Activated CD8-positive, alpha-beta memory T cell treated with anti-CD3 and anti-CD28 coated beads, Interleukin-2, amount 10 ng/mL, durations not matched to agents 7 days and 5 days (primary cell): ENCODE measurements at places on chromosomes 5 and 9. TPM values are rescaled to one million over a fixed set of nuclear protein-coding genes. Genes with fewer than 3 reads are reported as not detected.

TIFAB gene
- total RNA-seq, result not detected

TXNDC8 gene
- not detected for total RNA-seq

PDLIM4 gene
- 2.3 TPM for total RNA-seq

GRCh38 chr9:120608421-120608820 is 28.5 kb upstream of the CDK5RAP2 start:
- no peak for DNase-seq

DNA sequence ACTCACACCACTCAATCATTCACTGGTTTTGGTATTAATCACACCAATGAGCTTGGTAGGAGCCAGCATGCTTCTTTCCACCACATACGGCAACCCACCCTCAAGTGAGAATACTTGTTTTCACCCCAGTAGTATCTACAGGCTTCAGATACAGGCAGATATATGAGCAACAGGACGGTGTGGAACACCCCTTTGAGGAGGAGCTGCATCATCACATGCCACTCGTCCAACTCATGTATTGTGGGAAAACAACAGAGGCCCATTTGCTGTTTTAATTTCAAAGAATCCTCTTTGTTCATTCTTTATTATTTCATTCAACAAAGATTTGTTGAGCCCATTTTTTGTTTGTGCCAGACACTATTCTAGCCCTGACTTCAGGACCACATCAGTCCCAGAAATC is 46.0 kb downstream of the RORB start:
- no peak for DNase-seq

DNA sequence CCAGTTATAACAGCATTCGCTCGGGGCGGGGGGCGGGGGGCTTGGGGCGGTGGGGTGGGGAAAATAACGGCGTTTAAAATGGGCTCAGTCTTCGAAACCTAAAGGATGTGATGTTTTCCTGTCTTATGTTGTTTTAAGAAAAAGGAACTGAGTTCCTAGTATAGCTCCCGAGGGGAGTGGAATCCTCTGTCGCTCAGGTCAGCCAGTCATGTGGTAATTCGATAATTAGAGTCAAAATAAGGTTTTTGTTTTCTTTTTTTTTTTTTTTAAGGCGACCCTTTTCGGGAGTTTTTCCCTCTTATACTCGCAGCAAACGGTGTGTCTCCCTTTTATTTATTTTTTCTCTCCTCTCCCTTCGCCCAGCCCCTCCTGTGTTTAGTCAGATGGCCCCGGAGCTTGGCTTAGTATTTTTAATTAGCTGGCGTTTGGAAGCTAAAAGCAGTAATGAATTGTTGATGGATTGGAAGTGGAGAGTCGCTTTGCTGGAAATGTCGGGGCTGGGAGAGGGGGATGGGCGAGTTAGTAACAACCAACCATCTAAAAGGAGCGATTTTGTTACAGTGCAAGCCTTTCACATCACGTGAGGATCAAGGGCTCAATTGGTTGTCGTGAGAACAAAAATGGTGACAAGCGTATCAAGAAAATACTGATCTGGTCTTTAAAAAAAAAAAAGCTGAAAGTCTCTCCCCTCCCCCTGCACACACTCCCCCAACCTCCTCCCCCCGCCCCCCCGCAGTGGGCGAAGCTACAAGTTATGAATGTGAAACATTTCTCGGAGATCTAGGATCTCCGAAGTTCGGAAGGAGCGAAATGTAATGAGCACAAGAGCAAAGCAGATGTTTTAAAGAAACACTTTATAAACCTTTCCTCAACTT is 714 bp upstream of the ZNF608 start:
- no peak for DNase-seq

DNA sequence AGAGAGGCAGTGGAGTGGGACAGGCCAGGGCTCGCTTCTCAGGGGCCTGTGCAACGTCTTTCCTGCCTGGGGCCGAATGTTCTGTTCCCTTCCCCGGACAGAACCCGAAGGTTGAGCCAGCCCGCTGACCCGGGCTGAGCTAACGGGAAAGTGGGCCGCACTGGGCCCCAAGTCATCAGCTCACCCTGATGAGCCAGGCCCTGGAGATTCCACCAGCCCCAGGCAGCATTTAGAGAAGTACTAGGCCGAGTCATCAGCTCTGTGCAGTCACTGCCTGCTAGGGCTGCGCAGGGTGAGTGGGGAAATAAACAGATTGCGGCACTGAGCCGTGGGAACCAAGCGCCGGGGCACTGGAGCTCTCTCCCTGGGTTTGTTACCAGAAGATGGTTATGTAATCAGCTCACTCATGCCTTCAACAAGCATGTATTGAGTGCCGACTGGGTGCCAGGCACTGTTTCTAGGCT is 29.1 kb upstream of the DUSP1 start:
- no peak for DNase-seq

GRCh38 chr5:32501071-32502002 is 56.8 kb upstream of the ZFR start:
- no peak for DNase-seq

DNA sequence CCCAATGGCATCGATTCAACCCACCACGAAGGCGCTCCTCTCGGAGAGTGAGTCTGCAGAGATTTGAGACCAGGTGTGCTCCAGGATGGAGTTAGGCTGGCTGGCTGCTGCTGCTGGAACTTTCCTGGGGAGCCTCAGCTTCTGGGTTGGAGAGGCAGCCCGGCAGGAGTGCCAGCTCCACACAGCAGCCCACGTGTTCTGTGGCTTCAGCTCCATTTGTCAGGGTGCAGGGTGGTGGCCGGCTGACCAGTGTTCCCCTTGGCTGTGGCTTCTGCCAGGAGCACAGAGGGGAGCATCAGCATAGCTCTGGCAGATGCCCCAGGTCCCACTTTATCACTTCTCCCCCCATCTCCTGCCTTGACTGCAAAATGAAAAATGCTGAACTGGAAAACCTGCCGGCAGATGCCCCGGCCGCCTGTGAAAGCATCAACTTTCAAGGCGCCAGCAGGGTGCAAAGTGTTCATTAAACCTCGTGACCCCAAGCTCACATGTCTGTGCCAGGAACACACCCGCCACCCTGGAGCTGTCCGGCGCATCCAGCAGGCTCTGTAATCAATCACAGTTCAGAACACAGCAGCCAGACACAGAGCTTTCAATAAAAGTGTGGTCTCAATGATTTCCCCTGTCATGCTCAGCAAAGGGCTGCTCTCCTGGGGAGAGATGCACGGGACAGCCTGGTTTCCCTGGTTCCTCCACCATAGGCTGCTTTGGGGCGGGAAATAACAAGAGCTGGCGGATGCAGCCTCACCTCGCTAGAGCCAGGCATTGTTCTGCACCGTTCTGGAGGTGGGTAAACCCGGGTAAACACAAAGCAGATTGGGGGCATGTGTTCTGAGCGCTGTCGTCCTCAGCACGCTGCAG is 53.2 kb downstream of the TRIP13 start:
- peak; percentile 33 for DNase-seq

- DNase-seq, result peak; percentile 56
These were observed 1.3 kb downstream of the ANXA1 start for GRCh38 chr9:73152953-73153352.

GRCh38 chr9:123394291-123395235 is 38.6 kb downstream of the CRB2 start:
- DNase-seq, result no peak

DNA sequence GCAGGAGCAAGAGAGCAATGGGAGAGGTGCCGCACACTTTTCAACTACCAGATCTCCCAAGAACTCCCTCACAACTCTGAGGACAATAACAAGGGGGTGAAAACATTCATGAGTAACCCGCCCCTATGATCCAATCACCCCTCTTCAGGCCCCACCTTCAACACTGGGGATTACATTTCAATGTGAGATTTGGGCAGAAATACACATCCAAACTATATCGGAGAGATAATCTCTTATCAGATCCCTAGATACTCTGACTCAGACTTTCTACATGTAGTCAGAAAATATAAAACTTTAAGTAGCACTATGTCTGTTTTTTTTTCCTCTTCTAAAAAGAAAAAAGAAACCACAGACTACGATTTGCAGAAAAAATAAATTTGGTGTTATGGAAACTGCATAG is 1595.9 kb upstream of the NUDT12 start:
- DNase-seq, result no peak
